Frontal cortex (tissue), 4 donors: ENCODE measurements at places on chromosomes 5 and 9. TPM values are rescaled to one million over a fixed set of nuclear protein-coding genes. Genes with fewer than 3 reads are reported as not detected.

The PTGER4 gene
- 1.6 TPM for total RNA-seq

The CCNO gene
- not detected for total RNA-seq

The GPX8 gene
- 1.2 TPM for total RNA-seq

The ELOVL7 gene
- total RNA-seq = 4.1 TPM

The INSL4 gene
- total RNA-seq = not detected

The ECM2 gene
- total RNA-seq = 3.3 TPM

The CARTPT gene
- total RNA-seq = 2.9 TPM

The PCDHB13 gene
- 6.1 TPM for total RNA-seq

The FASTKD3 gene
- 18.8 TPM for total RNA-seq

The P4HA2 gene
- 13.9 TPM for total RNA-seq

The CDX1 gene
- total RNA-seq = not detected

The VAV2 gene
- 31.0 TPM for total RNA-seq

The CCDC69 gene
- 0.41 TPM for total RNA-seq

The CBY3 gene
- not detected for total RNA-seq

The SELENOP gene
- total RNA-seq = 41.2 TPM

The WDR31 gene
- 2.4 TPM for total RNA-seq

The IFNA2 gene
- not detected for total RNA-seq

The GNG10 gene
- total RNA-seq = 37.9 TPM

The GABRB2 gene
- total RNA-seq = 71.7 TPM

The PCDHB8 gene
- 7.7 TPM for total RNA-seq

The DDX31 gene
- total RNA-seq = 7.3 TPM

The RANBP17 gene
- 190 TPM for total RNA-seq

The PLCXD3 gene
- 9.8 TPM for total RNA-seq

The GARNL3 gene
- total RNA-seq = 59.1 TPM

The IL9 gene
- not detected for total RNA-seq

The SAXO1 gene
- not detected for total RNA-seq

The ADCY2 gene
- 20.4 TPM for total RNA-seq

The NSMF gene
- 33.0 TPM for total RNA-seq

The C5orf34 gene
- 6.1 TPM for total RNA-seq

The CD274 gene
- total RNA-seq = under 0.01 TPM

The ACOT12 gene
- 1.6 TPM for total RNA-seq

The TSC1 gene
- 36.7 TPM for total RNA-seq

The CDC20B gene
- not detected for total RNA-seq

The ANKRD20A1 gene
- total RNA-seq = 6.5 TPM

The PDLIM4 gene
- total RNA-seq = 2.0 TPM

The FCN2 gene
- not detected for total RNA-seq

The C9orf50 gene
- not detected for total RNA-seq

The DBH gene
- total RNA-seq = under 0.01 TPM

The GLDC gene
- 13.5 TPM for total RNA-seq

The ABLIM3 gene
- 10.6 TPM for total RNA-seq

The KLHL9 gene
- total RNA-seq = 71.7 TPM

The RBM22 gene
- total RNA-seq = 25.3 TPM

The TICAM2 gene
- total RNA-seq = 1.2 TPM

The ARHGEF39 gene
- 0.41 TPM for total RNA-seq

The SPATA6L gene
- 9.4 TPM for total RNA-seq

The PTPRD gene
- 191 TPM for total RNA-seq

The VPS13A gene
- 28.5 TPM for total RNA-seq

The ANKHD1 gene
- total RNA-seq = 62.0 TPM

The CDC25C gene
- 2.4 TPM for total RNA-seq

The FTMT gene
- not detected for total RNA-seq

The CCNI2 gene
- 1.6 TPM for total RNA-seq

The NADK2 gene
- total RNA-seq = 85.2 TPM

The C5orf22 gene
- total RNA-seq = 23.2 TPM

The KCNMB1 gene
- total RNA-seq = under 0.01 TPM

The GABRA1 gene
- total RNA-seq = 29.8 TPM

The TEK gene
- 6.9 TPM for total RNA-seq

The PLAC8L1 gene
- total RNA-seq = 0.82 TPM

The STARD4 gene
- 37.1 TPM for total RNA-seq
